Articular chondrocyte of knee joint (primary cell): ENCODE measurements at places on chromosomes 5 and 9. TPM values are rescaled to one million over a fixed set of nuclear protein-coding genes. Genes with fewer than 3 reads are reported as not detected.

The COL15A1 gene
- 56.8 and 175 TPM in 2 replicates for total RNA-seq

The S100Z gene
- total RNA-seq, result not detected in 2 replicates

The DOCK8 gene
- 4.4 and 15.2 TPM in 2 replicates for total RNA-seq

The DEPDC1B gene
- 3.1 and 5.1 TPM in 2 replicates for total RNA-seq

The POU5F2 gene
- total RNA-seq, result 4.3 and 4.9 TPM in 2 replicates

The GFRA3 gene
- total RNA-seq, result not detected in 2 replicates

The OTP gene
- not detected in 2 replicates for total RNA-seq

The MLANA gene
- total RNA-seq, result not detected in 2 replicates

The C9orf50 gene
- total RNA-seq, result 0.11 TPM in 1 of 2 replicates, not detected in the other

The SPATA31A5 gene
- not detected in 2 replicates for total RNA-seq

The DNAI1 gene
- total RNA-seq, result 0.26 TPM in 1 of 2 replicates, not detected in the other

The PCDHB6 gene
- total RNA-seq, result 0.65 and 0.97 TPM in 2 replicates

The CCL27 gene
- total RNA-seq, result 0.32 TPM in 1 of 2 replicates, not detected in the other

The APBA1 gene
- 8.9 and 14.1 TPM in 2 replicates for total RNA-seq

The DNAJA1 gene
- total RNA-seq, result 112 and 124 TPM in 2 replicates

The C5 gene
- 10.2 and 12.0 TPM in 2 replicates for total RNA-seq

The ENTREP1 gene
- total RNA-seq, result under 0.01 TPM in 1 of 2 replicates, not detected in the other

The HRH2 gene
- 0.54 TPM in 1 of 2 replicates, not detected in the other for total RNA-seq

The LRRC19 gene
- under 0.01 TPM in 1 of 2 replicates, not detected in the other for total RNA-seq

The FCN2 gene
- total RNA-seq, result not detected in 2 replicates

The HCN1 gene
- not detected in 2 replicates for total RNA-seq

The FOXD1 gene
- 9.6 and 14.0 TPM in 2 replicates for total RNA-seq

The MAN1B1 gene
- total RNA-seq, result 60.6 and 60.9 TPM in 2 replicates

The ADAMTS19 gene
- total RNA-seq, result under 0.01 TPM in 1 of 2 replicates, not detected in the other

The TAL2 gene
- total RNA-seq, result 0.32 TPM in 1 of 2 replicates, not detected in the other

The NFIL3 gene
- 29.9 and 40.2 TPM in 2 replicates for total RNA-seq

The SHOC1 gene
- 0.11 and 0.13 TPM in 2 replicates for total RNA-seq

The ZNF354B gene
- 11.2 and 14.2 TPM in 2 replicates for total RNA-seq

The ABLIM3 gene
- total RNA-seq, result 3.0 and 4.0 TPM in 2 replicates

The MEIKIN gene
- not detected in 2 replicates for total RNA-seq

The FBN2 gene
- 108 and 149 TPM in 2 replicates for total RNA-seq

The STPG3 gene
- not detected in 2 replicates for total RNA-seq

The FBXO4 gene
- total RNA-seq, result 21.2 and 23.9 TPM in 2 replicates

The SLC36A2 gene
- total RNA-seq, result not detected in 2 replicates

The IFNK gene
- not detected in 2 replicates for total RNA-seq

The TAS2R1 gene
- total RNA-seq, result not detected in 2 replicates

The ROR2 gene
- total RNA-seq, result 7.7 and 9.7 TPM in 2 replicates

The LHX3 gene
- total RNA-seq, result not detected in 2 replicates

The RPP25L gene
- total RNA-seq, result 11.8 and 14.4 TPM in 2 replicates
